ENCODE measurements at places on chromosomes 16 and 17. TPM values are rescaled to one million over a fixed set of nuclear protein-coding genes. Genes with fewer than 3 reads are reported as not detected.

DNA sequence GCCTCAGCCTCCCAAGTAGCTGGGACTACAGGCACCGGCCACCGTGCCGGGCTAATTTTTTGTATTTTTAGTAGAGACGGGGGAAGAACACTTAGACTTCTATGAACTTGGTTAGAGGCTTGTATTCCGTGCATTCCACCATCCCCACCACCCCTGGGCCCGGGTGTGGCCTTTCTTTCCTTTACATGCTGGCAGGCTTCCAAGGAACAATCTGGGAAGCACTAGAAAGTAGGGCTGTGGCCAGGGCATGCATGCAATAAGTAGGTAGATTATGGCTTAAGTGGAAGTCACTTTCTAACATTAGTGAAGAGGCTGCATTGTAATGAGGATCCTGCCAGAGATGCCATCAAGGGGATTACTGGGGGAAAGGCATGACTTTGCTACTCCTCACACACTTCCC is 171.6 kb downstream of the SHISA6 start:
- H3K36me3 ChIP-seq, result no peaks in the 10 kb centered on the region
- H3K4me3 ChIP-seq, result no peak overlapping the region
- H3K4me1 ChIP-seq, result no peaks in the 10 kb centered on the region
- no peak overlapping the region for H3K27ac ChIP-seq
- H3K27me3 ChIP-seq, result no peaks in the 10 kb centered on the region
- DNase-seq, result no peak

DNA sequence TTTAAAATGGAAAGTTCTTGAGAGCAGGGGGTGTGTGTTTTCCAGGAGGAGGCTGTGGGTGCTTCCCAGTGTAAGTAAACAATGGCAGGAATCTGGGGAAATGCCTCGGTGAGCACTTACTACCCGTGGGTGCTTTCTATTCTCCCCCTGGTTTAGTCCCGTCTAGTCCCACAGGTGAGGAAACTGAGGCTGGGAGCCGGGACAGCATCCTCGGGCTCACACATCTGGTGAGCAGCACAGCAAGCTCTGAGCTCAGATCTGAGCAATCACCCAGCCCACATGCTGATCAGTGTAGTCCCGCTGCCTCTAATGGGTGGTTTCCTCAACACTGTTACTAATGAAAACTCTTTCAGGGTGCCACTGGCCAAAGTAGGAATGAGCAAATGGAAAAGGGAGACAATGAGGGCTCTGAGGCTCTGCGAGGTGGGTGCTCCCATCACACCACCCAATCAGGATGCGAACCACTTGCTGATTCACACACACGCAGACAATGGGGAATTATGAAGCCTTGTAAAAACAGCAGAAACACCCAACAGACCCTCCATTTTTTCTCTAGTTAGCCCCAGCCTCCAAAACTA is 202.6 kb downstream of the PARN start:
- no peak overlapping the region for H3K27ac ChIP-seq
- H3K27me3 ChIP-seq, result no peaks in the 10 kb centered on the region
- H3K4me1 ChIP-seq, result no peaks in the 10 kb centered on the region

DNA sequence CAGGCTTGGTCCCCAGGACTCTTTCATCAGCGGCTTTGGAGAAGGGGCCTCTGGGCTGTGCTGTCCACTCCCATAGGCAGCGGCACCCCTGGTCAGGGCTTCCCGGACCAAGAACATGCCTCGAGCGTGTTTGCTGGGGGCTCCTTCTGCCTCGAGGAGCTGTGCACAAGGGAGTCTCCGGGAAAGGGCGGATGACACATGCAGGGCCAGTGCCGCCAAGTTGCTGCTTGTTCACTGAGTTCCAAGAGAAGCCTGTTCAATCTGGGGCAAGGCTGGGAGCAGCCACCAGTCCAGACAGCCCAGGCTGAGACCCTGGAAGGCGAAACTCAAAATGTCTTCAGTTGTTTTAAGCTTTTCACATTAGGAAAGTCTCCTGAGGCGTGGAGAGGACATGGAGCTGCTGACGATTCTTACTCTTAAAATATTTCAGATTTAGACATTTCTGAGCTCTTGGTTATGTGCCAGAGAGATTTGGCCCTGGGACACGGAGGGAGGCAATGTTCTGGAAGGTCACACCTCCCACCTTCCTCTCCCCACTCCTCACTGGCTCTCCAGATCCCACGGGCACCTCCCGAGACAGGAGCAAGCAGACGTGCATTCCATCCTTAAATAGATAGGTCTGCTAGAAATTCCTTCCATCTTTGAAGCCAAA is 84.5 kb upstream of the ZNF469 start:
- H3K4me1 ChIP-seq, result no peaks in the 10 kb centered on the region
- no peaks in the 10 kb centered on the region for H3K27me3 ChIP-seq
- no peak overlapping the region for H3K27ac ChIP-seq
- no peak overlapping the region for H3K4me3 ChIP-seq
- no peaks in the 10 kb centered on the region for H3K36me3 ChIP-seq

DNA sequence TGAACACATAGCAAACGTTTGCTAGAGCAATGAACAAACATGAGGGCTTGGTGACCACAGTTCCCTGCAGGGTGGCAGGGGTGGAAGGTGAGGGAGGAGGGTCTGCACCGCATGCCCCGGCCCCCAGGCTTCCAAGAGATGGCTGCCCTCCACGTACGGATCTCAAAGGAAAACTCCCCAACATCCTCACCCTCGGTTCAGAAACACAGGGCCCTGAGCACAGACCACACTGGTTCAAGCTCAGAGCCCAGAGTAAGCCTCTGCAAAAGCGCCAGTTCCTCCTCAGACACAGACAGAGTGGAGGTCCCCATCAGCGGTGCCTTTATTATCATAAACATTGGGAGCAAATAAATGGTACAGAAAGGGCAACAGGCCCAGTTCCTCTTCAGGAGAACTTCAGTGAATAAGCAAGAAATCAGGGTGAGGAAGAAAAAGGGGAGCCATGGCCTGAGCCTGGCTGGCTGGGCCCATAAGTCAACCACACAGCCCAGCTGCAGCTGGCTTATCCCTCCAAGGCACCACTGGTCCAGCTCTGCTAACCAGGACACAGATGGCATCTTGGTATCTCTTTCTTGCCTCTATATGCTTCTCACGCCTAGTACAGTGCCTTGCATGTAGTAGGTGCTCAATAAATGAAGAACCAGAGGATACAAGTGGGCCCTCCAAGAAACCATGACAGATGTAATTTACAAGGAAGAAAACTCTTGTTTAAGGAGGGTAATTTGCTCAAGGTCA is 11.0 kb downstream of the MPO start:
- H3K4me3 ChIP-seq, result no peak overlapping the region
- no peaks in the 10 kb centered on the region for H3K36me3 ChIP-seq
- no peak overlapping the region for H3K27ac ChIP-seq
- H3K27me3 ChIP-seq, result peaks cover 11% of the 10 kb centered on the region
- H3K4me1 ChIP-seq, result no peaks in the 10 kb centered on the region
- no peak for DNase-seq

GRCh38 chr17:8186446-8186786 is 3.6 kb downstream of the BORCS6 start:
- no peak overlapping the region for H3K27ac ChIP-seq
- H3K4me3 ChIP-seq, result no peak overlapping the region
- H3K36me3 ChIP-seq, result no peaks in the 10 kb centered on the region

- no peak overlapping the region for H3K27ac ChIP-seq
- peaks cover 20% of the 10 kb centered on the region for H3K27me3 ChIP-seq
- peak overlapping the region; percentile 49 for H3K4me3 ChIP-seq
- H3K4me1 ChIP-seq, result peaks cover 39% of the 10 kb centered on the region
These were observed 611 bp downstream of the RRAD start for GRCh38 chr16:66924527-66925321.

DNA sequence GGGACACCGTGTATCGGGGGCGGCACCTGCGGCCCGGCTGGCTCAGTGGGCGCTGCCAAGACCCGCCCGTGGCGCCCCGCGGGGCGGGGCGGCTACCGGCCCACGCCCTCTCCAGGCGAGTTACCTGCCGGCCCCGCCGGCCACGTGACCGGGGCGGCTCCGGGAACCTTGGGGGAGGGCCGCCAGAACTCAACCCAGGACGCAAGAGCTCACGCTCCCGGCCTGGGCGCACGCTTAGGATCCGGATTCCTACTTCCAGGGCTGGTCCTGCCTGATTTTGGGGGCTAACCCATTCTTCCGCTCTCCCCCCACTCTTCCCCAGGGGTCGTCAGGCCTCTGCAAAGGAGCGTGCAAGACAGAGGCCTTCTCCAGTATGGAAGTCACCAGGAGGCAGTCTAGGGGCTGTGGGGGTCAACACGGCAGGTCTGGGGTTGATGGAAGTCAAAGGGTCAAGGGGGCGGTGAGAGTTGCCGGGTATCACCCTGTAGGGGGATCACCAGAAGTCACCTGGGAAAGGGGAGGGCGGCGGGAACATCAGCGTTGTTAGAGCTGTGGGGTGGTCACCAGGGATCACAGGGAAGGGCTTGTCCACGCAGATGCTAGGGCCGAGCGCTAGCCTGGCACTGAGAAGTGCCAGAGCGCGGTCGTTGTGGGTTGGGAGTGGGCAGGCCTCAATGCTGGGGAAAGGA is 354 bp upstream of the ESRP2 start:
- DNase-seq, result no peak
- peaks cover 26% of the 10 kb centered on the region for H3K4me1 ChIP-seq
- H3K27ac ChIP-seq, result peak overlapping the region; percentile 52
- peaks cover 3% of the 10 kb centered on the region for H3K27me3 ChIP-seq

GRCh38 chr17:69067274-69068047 is 6.7 kb upstream of the ABCA9 start:
- no peak for DNase-seq
- no peak overlapping the region for H3K4me3 ChIP-seq
- H3K27ac ChIP-seq, result no peak overlapping the region
- peaks cover 12% of the 10 kb centered on the region for H3K27me3 ChIP-seq

- no peak for DNase-seq
- no peaks in the 10 kb centered on the region for H3K27me3 ChIP-seq
- no peaks in the 10 kb centered on the region for H3K36me3 ChIP-seq
These were observed 45.6 kb downstream of the CHD9NB start for GRCh38 chr16:53007095-53007494.

- H3K4me1 ChIP-seq, result peaks cover 89% of the 10 kb centered on the region
- DNase-seq, result no peak
- no peak overlapping the region for H3K4me3 ChIP-seq
- H3K27me3 ChIP-seq, result no peaks in the 10 kb centered on the region
These were observed 176.4 kb upstream of the CHMP6 start for GRCh38 chr17:80815151-80815681.

DNA sequence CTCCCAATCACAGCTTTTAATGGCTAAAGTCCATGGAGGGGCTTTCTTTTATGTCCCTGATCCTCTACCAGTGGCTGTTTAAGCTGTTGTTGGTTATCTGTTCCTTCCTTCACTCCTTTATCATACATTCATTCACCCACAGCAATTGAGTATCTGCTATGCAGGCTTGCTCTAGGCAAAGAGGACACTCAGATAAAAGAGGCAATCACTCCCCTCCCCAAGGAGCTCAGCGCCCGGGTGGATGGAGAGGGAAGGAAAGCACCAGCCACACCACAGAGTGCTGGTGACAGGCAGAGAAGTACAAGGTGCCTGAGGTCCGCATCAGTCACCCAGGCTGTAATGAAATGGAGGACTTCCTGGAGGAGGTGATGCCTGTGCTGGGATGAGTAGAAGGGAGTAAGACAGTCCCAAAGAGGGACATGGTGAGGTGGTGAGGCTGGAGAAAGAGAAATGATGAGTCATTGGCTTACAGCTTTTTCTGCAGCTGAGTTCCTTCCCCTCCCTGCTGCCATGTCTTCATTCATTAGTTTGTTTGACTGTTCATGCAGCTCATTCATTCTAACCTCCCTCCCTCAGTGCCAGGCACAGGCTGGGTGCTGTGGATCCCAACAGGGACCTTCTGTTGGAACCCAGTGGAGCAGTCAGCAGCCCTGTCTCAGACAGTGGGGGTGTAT is 12.8 kb upstream of the NGFR start:
- H3K27me3 ChIP-seq, result peaks cover 31% of the 10 kb centered on the region
- DNase-seq, result no peak
- H3K4me3 ChIP-seq, result no peak overlapping the region

GRCh38 chr17:81929253-81930141 is 2.0 kb upstream of the MAFG start:
- H3K4me3 ChIP-seq, result peak overlapping the region; percentile 72
- H3K4me1 ChIP-seq, result peaks cover 10% of the 10 kb centered on the region
- peaks cover 2% of the 10 kb centered on the region for H3K27me3 ChIP-seq

GRCh38 chr17:48101012-48101720 is at the start of gene CBX1:
Gene CBX1 (minus strand): TSS chr17:48101478. CDS start chr17:48077004, 24,474 bp downstream.
- H3K27me3 ChIP-seq, result no peaks in the 10 kb centered on the region
- H3K4me1 ChIP-seq, result peaks cover 42% of the 10 kb centered on the region
- H3K27ac ChIP-seq, result peak within 1 kb of the TSS; percentile 91
- DNase-seq, result peak; percentile 91

GRCh38 chr17:28889996-28890395 is 7.5 kb downstream of the FLOT2 start:
- H3K27me3 ChIP-seq, result no peaks in the 10 kb centered on the region
- H3K27ac ChIP-seq, result peak overlapping the region; percentile 53
- H3K4me3 ChIP-seq, result peak overlapping the region; percentile 11
- H3K4me1 ChIP-seq, result peaks cover 40% of the 10 kb centered on the region
- peaks cover 28% of the 10 kb centered on the region for H3K36me3 ChIP-seq
- no peak for DNase-seq

GRCh38 chr16:17367923-17368322 is 102.8 kb downstream of the XYLT1 start:
- H3K36me3 ChIP-seq, result peaks cover 15% of the 10 kb centered on the region
- peaks cover 93% of the 10 kb centered on the region for H3K4me1 ChIP-seq
- peak overlapping the region; percentile 81 for H3K27ac ChIP-seq
- no peak for DNase-seq
- peak overlapping the region; percentile 68 for H3K4me3 ChIP-seq

DNA sequence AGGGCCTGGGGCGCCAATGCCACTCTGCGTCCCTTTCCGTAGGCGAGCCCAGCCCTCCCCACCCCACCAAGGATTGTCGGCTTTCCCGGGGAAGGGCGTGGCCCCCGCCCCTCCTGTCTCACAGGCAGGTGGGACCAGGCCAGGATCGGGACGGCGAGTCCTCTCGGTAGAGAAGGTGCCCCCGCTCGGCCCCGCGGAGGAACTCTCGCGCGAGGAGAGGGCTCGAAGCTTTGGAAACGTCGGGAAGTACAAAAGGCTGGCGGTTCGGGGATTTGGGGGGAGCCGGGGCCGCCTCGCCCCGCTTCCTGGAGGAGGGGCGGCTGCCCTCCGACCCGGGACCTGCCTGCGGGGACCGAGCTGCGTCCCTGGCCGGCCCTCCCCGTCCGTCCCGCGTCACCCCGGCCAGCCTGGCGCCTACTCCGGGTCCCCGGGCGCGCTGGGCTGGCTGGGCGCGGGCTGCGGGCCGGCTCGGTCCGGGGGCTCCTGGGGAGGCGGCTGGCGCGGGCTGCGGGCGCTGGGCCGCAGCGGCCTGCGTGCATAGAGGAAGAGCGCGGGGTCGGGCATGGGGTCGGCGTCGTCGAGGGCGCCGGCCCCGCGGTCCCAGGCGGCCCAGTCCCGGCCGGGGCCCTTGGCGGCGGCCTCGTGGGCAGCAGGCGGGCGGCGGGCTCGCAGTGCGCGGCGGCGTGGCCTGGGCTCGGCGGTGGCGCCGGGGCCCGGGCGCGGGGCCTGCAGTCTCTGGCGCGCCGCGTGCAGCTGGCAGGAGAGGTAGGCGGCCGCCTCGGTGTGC is 12.6 kb upstream of the CLUH start:
- peaks cover 22% of the 10 kb centered on the region for H3K27me3 ChIP-seq
- peaks cover 8% of the 10 kb centered on the region for H3K4me1 ChIP-seq
- H3K4me3 ChIP-seq, result peak overlapping the region; percentile 33
- DNase-seq, result no peak
- no peaks in the 10 kb centered on the region for H3K36me3 ChIP-seq

OR2C1 gene
- total RNA-seq, result not detected

MYH3 gene
- total RNA-seq, result 6.5 TPM

GSPT1 gene
- 207 TPM for total RNA-seq

SLC38A10 gene
- 99.7 TPM for total RNA-seq

KLHL36 gene
- total RNA-seq, result 42.6 TPM

CTRB1 gene
- not detected for total RNA-seq

MMP28 gene
- not detected for total RNA-seq

CCL1 gene
- 264 TPM for total RNA-seq

HEATR9 gene
- total RNA-seq, result not detected

Measured in activated T-helper 1 cell treated with anti-CD3 and anti-CD28 coated beads, Interleukin-12 subunit alpha, Interleukin-12 subunit beta, Interleukin-2, Interleukin-4 antibody, amounts not matched to agents 30 ng/mL and 10 ng/mL and 1 ng/mL, durations not matched to agents 14 hours and 24 hours and 36 hours (primary cell).